EH (cell line): ENCODE measurements at places on chromosomes 7 and 10.

DNA sequence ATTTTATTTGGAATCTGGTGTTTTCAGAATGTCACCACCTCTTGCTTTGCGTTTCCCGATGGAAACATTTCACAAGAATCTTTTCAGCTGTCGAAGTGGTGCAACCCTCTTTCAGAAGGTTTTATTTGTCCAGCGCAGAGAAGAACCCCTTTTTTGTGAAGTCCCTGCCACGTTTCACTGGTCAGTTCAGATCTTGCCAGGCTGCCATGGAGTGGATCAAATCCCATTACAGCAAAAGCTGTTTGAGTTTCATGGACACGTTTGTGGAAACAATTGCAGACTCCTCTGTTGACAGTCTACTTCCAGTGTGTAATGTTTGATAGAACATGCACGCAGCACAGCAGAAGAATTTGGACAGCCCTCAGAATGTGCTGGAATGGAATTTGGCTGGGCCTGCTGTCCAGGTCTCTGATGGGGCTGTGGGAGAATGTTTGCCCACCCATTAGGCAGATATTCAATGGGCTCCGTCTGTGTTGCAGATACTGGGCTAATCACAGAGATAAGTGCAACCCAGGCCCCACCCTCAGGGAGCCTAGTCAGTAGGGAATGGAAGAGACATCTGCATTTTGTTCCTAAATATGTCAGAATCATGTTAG is 143.2 kb downstream of the GRK5 start:
- DNase-seq: peak; percentile 45

GRCh38 chr10:58952747-58953466 is 223.5 kb upstream of the PHYHIPL start:
- DNase-seq: peak; percentile 58

- peak; percentile 6 for DNase-seq
Observed at GRCh38 chr10:122204691-122205489, 66.2 kb upstream of the BTBD16 start.

- no peak for DNase-seq
Observed at GRCh38 chr7:17645500-17645899, 294.8 kb downstream of the SNX13 start.

GRCh38 chr7:2799253-2799652 is 44.9 kb downstream of the GNA12 start:
- no peak for DNase-seq

GRCh38 chr10:95476469-95477174 is 84.5 kb downstream of the SORBS1 start:
- no peak for DNase-seq

GRCh38 chr10:79487296-79488194 is 24.8 kb upstream of the EIF5AL1 start:
- DNase-seq: peak; percentile 73

DNA sequence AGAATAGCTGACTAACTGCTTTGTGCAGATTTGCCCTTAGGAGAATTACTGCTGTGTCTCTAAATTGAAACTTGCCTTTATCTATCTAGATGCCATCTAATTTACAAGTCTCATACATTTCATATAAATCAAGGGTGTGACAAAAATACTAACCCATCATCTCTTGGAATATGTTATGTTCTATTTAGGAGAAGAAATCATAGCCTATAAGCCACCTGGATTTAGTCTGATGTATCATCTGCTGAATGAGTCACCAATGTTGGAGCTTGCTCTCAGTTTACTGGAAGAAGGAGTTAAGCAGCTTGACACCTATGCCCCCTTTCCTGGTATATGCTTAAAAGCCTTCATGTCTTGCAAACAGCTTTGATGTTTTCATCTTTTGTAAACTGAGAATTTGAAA is 43.5 kb downstream of the NUP205 start:
- DNase-seq: no peak

GRCh38 chr10:126387931-126388911 is at the start of gene ADAM12:
ADAM12 (minus strand) TSS chr10:126388477; CDS start chr10:126388145, 332 bp downstream.
- DNase-seq: peak; percentile 75

- no peak for DNase-seq
Observed at GRCh38 chr7:34220506-34221185, 315.3 kb downstream of the BMPER start.

DNA sequence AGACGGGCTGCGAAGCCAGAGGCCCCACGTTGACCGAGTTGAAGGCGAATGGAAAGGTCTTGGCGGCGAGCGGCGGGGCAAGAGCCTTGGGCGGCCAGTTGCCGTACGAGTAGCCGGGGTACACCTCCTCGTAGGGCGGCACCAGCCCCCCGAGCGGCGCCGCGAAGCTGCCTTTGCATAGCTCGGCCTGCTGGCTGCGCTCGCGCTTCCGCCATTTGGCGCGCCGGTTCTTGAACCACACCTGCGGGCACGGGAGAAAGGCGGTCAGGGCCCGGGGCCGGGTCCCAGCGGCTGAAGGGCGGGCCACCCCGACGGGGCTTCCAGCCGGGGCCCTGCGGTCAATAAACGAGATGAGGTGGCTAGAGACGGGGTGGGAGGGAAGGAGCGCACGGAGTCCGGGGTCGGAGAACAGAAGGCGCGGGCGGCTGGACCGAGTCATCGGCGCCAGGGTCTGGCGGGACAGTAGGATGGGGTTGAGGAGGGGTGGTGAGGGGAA is 4.8 kb downstream of the ELOVL3 start:
- peak; percentile 9 for DNase-seq

- DNase-seq: no peak
Observed at GRCh38 chr7:54664235-54665228, 94.5 kb downstream of the SEC61G start.

- DNase-seq: no peak
Observed at GRCh38 chr10:104328646-104328895, 9.7 kb downstream of the ITPRIP start.

DNA sequence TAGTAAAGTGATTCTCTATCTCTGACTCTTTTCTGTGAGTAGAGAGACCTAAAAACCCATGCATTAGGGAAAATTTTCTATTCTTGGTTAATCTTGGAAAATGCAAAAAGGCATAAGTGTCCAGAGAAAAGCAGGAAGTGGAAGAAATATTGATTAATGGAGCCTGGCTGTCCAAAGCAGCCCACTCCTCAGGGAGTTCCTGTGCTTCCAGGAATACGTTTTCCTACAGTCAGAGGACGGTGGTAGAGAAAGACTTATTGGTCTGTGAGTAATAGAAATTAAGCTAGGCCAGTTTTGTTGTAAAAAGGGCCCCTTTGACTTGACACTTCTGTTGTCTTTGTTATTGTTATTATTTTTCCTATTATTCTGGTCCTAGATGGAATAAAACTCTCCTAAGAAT is 157.8 kb downstream of the NRP1 start:
- no peak for DNase-seq

DNA sequence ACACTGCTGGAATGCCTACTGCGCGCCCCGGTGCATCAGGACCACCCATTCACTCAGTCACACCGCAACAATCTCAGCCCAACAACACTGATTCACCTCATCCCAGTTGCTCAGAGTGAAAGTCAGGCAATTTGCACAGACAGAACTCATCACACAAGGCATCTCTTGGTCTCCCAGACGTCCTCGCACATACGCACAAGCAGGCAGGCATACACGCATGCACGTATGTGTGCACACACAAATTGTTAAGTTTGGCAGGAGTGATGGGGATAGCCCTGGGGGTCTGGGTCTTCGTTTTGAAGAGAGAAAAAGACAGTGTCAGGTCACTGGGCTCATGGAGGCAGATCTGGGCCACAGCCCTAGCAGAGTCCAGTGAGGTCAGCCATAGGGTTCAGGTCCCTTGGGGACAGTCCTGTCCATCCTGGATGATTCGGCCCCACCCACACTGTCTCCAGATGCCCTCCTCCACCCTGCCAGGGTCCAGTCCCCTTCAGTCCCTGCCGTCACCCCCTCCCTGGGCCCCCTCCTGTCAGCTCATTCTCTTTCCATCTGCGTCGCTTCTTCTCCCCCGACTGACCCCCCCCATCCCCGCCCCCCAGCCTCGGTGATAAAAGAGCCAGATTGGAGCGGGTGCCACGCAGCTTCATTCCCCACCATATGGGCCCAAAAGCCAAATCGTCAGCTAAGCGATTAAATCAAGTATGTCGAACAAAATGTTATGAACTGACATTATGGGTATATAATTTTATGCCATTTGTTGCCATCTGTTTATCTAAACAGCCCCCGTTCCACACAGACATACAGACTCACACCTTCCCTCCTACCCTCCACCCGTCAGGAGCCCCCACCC is 48.5 kb upstream of the SLF2 start:
- no peak for DNase-seq

- peak; percentile 96 for DNase-seq
Observed at GRCh38 chr7:106848851-106849442, 16.1 kb upstream of the PIK3CG start.

GRCh38 chr10:30436191-30436611 is 2.2 kb downstream of the MAP3K8 start:
- peak; percentile 91 for DNase-seq

GRCh38 chr7:94216944-94217461 is 177.7 kb upstream of the COL1A2 start:
- no peak for DNase-seq

DNA sequence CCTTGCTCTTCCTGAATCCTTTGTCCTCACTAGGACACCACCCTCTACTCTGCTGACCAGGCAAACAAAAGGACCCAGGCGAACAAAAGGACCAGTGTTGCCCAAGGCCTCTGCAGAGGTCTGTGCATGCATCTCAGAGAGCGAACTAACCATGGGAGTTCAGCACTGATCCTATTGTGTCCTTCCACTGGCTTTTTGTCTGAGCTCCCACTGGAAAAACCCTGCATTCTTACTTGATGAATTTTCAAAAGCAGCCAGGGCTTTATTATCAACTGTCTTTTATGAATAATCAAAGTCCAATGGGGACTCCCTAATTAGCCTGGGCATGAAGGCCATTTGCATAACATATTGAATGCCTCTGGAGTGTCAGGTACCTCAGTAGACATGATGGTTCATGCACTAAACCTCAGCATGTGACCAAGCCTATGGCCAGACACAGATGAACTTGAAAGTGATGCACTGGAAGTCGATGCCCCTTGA is 140.6 kb downstream of the KCNMA1 start:
- peak; percentile 53 for DNase-seq

- DNase-seq: no peak
Observed at GRCh38 chr10:42997849-42998165, 79.1 kb upstream of the RET start.

GRCh38 chr7:151897161-151897731 is 20.3 kb upstream of the PRKAG2 start:
- DNase-seq: no peak

- DNase-seq: no peak
Observed at GRCh38 chr7:36407636-36408550, 18.2 kb downstream of the ANLN start.

DNA sequence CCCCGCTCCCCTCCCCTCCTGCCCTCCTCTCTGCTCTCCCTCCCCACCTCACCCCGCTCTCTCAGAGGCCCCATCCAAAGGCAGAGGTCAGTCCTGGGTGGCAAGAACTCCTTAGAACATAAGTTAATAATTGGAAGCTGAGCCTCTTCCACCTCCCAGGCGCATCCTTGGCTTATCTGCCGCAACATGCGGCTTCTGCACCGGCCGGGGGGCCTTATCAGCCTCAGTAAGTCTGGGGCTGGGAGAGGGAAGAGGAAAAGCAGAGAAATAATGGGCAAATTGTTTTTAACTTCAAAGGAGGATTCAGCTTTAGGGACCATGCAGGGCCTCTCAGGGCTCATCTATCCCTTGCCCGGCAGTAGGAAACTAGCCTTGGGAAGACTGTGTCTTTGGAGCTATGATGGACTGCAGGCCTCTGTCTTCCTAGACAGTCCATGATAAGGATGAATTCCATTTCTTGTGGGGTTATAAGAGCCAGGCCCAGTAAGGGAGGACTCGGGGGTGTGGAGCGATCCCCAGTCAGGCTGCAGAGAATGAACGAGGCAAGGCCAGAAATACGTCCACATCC is 411.6 kb downstream of the PLXNA4 start:
- DNase-seq: no peak

GRCh38 chr7:44131173-44132029 is 8.1 kb upstream of the POLD2 start:
- DNase-seq: no peak

DNA sequence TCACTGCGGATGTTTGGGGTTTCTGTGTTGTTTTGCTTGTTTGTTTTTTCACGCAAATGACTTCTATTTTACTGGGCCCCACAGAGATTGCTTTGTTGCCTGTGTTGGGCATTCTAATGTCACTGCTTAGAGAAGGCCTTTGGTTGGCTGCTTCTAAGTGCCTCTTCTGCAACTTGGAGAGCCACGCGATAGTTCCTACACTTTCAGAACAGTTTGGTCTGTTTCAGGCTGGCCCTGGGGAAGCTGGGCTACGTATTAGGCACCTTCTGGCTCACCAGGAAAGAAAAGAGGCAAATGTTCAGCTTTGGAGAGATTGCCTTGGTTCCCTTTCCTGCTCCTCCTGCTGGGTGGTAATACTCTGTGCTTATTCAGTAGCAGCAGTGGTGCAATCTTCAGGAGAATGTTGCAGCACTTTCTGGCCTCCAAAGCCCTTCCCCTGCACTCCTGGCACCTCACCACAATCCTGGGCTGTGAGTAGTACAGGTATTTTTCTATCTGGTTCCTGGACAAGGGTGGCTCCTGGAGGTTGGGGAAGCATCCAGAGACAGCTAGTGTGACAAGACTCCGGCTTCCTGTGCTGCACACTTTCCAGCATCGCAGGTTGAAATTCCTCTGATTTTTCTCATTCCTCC is 1.2 kb downstream of the ANTXRL start:
- no peak for DNase-seq

DNA sequence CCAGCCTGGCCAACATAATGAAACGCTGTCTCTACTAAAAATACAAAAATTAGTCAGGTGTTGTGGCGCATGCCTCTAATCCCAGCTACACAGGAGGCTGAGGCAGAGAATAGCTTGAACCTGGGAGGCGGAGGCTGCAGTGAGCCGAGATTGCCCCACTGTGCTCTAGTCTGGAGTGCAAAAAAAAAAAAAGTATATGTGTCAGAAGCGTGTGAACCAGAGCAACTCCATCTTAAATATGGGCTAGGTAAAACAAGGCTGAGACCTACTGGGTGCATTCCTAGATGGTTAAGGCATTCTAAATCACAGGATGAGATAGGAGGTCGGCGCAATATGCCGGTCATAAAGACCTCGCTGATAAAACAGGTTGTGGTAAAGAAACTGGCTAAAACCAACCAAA is 6.2 kb downstream of the CCL24 start:
- no peak for DNase-seq

DNA sequence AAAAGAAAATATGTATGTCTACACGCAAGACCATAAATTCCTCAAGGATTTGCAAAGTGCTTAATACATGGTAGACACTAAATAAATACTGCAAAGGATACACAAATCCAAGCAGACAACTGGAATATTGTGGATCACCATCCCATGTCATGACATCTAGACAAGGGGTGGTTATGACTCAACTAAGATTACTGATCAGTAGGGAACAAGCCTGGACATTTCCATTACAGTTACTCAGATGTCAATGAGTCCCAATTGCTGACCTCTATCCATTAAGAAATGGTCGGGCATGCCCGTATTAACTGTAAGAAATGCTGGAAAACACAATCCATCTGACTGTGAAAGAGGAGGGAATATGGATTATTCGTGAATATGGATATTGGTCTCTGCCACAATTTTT is 27.6 kb upstream of the RUFY2 start:
- peak; percentile 3 for DNase-seq

GRCh38 chr7:1011297-1012003 is 28.5 kb downstream of the CYP2W1 start:
- DNase-seq: no peak
